ENCODE measurements at places on chromosomes 2 and 18. TPM values are rescaled to one million over a fixed set of nuclear protein-coding genes. Genes with fewer than 3 reads are reported as not detected.
A peak's percentile ranks its signal among the peaks of the same experiment; 100 is the strongest.

DNA sequence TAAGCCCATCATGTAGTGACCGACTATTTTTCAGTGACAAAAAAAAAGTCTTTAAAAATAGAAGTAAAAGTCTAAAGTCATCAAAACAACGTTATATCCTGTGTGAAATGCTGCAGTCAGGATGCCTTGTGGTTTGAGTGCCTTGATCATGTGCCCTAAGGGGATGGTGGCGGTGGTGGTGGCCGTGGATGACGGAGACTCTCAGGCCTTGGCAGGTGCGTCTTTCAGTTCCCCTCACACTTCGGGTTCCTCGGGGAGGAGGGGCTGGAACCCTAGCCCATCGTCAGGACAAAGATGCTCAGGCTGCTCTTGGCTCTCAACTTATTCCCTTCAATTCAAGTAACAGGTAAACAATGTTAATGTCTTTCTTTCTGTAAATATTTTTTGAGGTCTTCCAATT, at the start of gene CD28:
Gene CD28, plus strand, starts transcription at position 237 of the 400 bp plus-strand sequence. Its CDS starts 58 bp downstream, at position 295.
- peak; percentile 25 for DNase-seq

GRCh38 chr2:147368306-147368705, 476.5 kb upstream of the ACVR2A start:
- DNase-seq: no peak

The POMC gene
- 0.75 TPM for polyA plus RNA-seq

The SERPINB10 gene
- polyA plus RNA-seq: not detected

The ALPI gene
- not detected for polyA plus RNA-seq

Data from adrenal gland (tissue), 19 donors.